ENCODE measurements at places on chromosomes 3 and 15.

- DNase-seq, result no peak
Observed at GRCh38 chr3:53043738-53044137, 2.1 kb downstream of the SFMBT1 start.

DNA sequence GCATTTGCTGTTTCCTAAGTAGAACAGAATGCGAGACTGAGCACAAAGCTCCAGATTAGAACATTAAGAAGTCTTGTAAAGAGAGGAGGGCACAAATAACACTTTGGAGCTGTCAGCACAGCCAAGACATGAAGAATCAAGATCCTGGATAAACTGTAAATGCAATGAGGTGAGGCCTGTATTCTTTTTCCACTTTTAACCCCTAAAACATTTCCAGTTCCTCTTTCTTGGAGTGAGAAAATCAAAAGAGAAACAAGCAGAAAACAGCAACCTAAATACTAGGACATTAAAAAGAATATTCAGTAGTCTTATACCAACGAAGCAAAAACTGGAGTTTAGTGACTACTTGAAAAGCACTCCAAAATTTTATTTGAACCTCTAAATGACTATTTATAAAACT lies 204.3 kb downstream of the ZBTB20 start:
- no peak for DNase-seq

DNA sequence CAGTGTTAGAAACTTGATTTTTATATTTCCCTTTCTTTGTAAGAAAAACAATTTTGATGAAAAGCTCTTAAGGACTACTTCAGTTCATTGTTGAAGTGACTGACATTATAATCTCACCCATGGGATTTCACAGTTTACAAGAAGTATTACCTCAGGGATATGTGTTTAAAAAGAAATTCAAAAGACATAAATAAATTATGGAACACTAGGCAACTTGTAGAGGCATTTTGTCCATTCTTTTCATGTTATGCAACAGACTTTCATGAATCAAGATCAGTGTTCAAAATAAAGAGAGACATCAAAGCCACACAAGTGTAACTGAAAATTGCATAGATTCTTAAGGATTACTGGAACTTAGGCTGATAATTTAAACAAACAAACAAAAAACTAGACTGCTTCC lies 196.8 kb upstream of the AGTR1 start:
- no peak for DNase-seq

GRCh38 chr3:38707730-38708129 lies 58.2 kb upstream of the SCN5A start:
- no peak for DNase-seq

- no peak for DNase-seq
Observed at GRCh38 chr3:189304465-189305351, 132.9 kb downstream of the TPRG1 start.

GRCh38 chr3:171812811-171813210 lies 2.5 kb upstream of the PLD1 start:
- DNase-seq, result no peak

DNA sequence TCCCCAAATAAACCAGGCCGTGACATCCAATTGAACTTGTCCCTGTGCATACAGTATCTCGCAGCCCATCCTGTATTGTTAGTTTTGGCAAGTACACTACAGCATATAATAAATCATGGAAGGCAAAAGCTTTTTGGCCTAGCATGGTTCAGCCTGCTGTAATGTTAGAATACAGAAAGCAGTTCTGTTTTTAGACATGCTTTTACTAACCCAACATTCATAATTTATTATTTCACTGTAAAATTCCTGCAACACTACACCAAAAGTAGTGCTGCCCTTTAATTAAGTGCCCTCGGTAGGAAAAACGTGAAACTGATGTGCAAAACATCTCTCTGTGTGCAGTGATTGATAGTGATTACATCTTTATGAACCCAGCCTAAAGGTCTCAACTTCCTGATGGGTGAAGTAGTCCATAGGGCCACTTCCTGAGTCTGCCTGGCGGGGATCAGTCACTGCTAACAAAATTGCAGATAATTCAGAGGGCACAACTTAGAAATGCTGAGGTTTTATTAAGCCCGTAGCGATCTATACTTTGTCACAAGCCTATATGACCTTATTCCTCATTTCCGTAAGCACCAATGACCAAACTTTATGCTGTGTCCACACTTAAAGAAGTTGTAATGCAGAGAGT lies 227.8 kb downstream of the CDIN1 start:
- no peak for DNase-seq
